ENCODE measurements at places on chromosomes 3 and 15.

DNA sequence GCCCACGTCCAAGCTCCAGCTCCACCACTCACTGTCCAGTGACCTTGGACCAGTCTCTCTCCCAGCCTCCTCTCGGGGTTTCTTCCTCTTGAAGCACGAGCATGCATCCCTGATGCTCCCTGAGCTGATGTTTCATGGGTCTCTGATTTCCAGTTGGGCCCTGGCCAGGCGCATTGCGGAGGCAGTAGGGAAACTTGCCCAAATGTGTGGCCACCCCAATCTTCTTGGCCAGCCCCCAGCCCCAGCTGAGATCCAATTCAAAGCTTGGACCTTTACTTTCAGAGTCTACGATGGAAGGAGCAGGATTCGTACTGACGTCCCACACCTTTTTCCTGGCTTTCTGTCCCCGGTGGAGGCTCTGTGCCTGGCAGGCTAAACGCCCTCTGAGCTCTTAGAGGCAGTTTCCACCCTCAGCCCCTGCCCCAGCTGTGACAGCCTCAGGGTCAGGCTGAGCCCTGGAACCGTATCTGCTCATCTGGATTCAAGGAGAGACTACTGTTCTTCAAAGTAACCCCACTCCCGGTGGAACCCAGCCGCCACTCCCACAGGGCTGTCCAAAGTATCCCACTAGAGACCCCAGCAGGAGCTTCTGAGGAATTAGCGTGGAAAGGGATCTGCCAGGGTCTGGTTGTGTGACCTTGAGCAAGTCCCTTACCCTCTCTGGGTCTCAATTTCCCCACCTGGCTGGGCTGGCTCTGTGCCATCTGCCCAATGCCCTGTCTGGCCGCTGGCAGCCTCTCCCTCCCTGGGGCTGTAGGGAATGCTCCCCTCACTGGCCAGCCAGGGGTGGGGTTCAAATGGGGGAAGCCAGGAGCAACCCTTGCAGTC, 37.4 kb downstream of the CPN2 start:
- peaks cover under 1% of the 10 kb centered on the region for H3K36me3 ChIP-seq
- peaks cover 18% of the 10 kb centered on the region for H3K4me1 ChIP-seq
- no peak overlapping the region for H3K4me3 ChIP-seq
- no peak overlapping the region for H3K27ac ChIP-seq

DNA sequence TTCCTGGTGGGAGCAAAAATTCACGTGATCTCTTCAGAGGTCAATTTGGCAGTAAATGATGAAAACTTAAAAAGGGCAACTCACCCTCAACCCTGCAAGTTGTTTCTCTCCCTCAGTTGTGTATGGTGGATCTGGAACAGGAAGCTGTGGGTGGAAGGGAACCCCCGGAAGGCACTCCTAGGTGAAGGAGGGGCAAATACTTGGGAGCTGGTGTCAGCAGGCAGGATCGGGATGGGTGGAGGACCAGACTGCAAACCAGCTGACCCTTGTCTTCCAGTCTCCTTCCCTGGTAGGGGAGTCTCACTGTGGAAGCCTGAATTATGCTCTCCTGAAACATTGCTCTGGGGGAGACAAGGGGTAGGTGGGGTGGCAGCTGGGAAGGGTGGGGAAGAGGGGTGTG, 33.5 kb downstream of the PRR23E start:
- H3K36me3 ChIP-seq: no peaks in the 10 kb centered on the region
- H3K4me3 ChIP-seq: peak overlapping the region; percentile 86
- H3K27ac ChIP-seq: peak overlapping the region; percentile 65
- no peak for DNase-seq
- H3K4me1 ChIP-seq: peaks cover 4% of the 10 kb centered on the region

DNA sequence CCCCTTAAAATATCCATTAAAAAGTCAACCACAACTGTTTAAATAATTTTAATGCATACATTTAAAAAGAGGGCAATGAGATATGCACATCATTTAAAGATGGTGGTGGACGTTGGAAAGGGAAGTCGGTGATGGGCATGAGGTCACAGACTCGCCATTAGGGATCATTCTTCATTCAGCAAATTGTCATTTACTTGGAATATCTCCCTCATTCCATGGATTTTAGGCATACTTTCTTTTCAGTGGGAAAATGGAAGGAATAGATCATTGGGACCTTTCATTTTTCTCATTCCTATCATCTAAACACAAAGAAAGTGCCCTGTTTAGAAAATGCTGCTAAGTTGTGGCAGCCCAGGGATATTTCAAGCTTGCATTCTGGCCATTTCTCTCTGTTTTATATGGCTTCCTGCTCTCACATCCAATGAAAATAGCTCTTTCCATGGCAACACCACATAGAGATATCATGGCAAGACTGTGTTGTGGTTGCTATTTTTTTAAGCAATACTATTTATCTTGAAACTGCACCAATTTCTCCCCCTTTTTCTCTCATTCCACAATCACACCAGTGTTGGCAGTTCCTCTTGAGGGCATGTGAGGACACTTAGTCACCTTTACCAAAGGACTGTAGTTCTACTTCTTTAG, 40.7 kb upstream of the LMCD1 start:
- H3K4me3 ChIP-seq: no peak overlapping the region
- H3K36me3 ChIP-seq: no peaks in the 10 kb centered on the region
- DNase-seq: no peak
- H3K27me3 ChIP-seq: peaks cover 5% of the 10 kb centered on the region
- no peak overlapping the region for H3K27ac ChIP-seq
- no peaks in the 10 kb centered on the region for H3K4me1 ChIP-seq

DNA sequence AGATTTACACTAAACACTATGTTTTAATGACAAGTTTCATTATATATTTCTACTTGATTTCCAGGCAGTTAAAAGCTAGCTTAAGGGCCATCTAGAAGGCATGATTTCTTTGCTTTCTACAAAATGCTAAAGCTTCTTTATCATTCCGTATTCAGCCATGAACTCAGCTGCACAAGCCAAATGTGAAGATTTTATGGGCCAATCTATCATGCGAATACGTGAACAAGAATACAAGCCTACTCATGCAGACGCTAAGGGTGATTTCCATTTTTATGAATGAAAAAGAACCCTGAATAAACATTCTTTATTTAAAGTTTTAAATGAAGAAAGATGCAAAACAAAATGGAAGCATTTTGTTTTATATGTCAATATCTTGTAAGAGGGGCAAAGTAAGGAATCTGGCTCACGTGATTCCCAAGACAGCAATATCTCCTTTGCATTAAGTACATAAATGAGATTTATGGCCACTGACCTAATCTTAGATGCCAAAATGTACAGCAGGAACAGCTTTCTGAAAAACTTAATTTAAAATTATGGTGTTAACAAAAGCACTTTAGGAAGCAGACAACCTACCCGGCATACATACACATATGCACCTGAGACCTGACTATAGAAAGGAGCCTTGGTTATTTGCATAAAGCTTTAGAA, 215.8 kb downstream of the DPH6 start:
- H3K4me3 ChIP-seq: no peak overlapping the region
- H3K27ac ChIP-seq: no peak overlapping the region
- DNase-seq: no peak
- no peaks in the 10 kb centered on the region for H3K4me1 ChIP-seq

DNA sequence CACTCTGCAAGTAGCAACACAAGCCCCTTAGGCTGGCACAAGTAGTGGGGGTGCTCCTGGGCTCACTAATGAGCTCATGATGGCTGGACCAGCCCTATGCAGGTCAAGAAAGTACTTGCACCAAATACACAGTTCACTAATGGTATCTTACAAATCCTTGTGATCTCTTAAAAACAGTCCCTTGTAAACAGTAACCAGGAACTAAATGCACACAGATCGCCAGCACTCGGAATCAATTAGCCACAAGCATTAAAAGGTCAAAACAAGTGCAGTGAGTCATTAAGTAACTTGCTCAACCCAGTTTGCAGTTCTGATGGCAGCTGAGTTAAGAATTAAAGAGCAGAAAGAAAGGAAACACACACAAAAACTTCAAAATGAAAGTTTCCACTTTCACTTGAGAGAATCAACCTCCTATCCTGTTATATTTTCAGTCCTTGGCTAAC, 43.2 kb downstream of the ARHGEF3 start:
- peaks cover 55% of the 10 kb centered on the region for H3K36me3 ChIP-seq
- peak overlapping the region; percentile 64 for H3K4me3 ChIP-seq
- H3K4me1 ChIP-seq: peaks cover 93% of the 10 kb centered on the region
- DNase-seq: no peak
- H3K27me3 ChIP-seq: no peaks in the 10 kb centered on the region
- H3K27ac ChIP-seq: peak overlapping the region; percentile 58

- DNase-seq: no peak
- no peaks in the 10 kb centered on the region for H3K36me3 ChIP-seq
- H3K27me3 ChIP-seq: peaks cover 76% of the 10 kb centered on the region
- H3K4me3 ChIP-seq: no peak overlapping the region
- H3K4me1 ChIP-seq: peaks cover 5% of the 10 kb centered on the region
Observed at GRCh38 chr15:51093839-51094605, 684 bp downstream of the TNFAIP8L3 start.

- no peaks in the 10 kb centered on the region for H3K4me1 ChIP-seq
- no peak overlapping the region for H3K27ac ChIP-seq
- no peak for DNase-seq
- no peaks in the 10 kb centered on the region for H3K27me3 ChIP-seq
Observed at GRCh38 chr3:144660186-144660585, 688.6 kb downstream of the DIPK2A start.

DNA sequence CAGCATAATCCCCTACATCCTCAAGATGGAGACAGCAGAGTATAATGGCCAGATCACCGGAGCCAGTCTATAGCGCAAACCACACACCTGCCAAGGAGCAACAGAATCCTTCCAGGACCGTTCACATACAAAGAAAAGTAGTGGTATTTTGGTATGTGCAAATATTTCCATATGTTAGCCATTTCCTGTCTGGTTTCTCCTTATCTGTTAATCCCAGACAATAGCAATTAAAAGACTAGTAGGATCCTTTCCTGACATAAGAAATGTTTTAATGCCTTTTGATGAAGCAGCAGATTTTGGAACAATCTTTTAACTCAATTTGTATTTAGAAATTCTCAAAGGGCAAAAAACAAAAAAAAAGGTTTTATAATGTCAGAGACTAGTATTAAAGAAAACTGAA, 22.2 kb downstream of the MRPS25 start:
- H3K4me1 ChIP-seq: peaks cover 8% of the 10 kb centered on the region
- H3K36me3 ChIP-seq: no peaks in the 10 kb centered on the region
- DNase-seq: no peak

DNA sequence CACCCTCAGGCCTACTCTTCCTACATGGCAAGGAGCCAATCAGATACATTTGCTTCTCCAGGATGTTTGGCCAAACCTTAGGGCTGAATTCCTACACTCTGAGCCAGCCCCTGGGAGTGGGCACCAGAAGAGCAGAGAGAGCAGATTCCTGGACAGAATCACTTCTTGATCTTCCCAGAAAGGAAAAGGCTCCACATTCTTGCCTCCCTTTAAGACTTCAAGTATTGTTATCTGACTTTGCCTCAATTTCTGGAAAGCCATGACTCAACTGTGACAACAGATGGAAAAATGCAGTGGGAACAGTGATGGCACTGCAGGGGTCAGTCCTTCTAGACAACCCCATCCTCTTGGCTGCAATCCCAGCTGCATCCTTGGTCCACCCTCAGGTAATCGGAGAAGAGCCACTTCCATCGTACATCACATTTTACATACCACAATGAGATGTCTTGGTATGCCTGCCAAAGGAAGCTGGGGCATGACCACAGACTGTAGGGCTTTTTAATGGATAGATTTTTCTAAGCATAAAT, 21.0 kb downstream of the SLCO2A1 start:
- no peak for DNase-seq
- H3K27ac ChIP-seq: no peak overlapping the region
- H3K4me1 ChIP-seq: no peaks in the 10 kb centered on the region
- no peak overlapping the region for H3K4me3 ChIP-seq
- H3K36me3 ChIP-seq: no peaks in the 10 kb centered on the region

DNA sequence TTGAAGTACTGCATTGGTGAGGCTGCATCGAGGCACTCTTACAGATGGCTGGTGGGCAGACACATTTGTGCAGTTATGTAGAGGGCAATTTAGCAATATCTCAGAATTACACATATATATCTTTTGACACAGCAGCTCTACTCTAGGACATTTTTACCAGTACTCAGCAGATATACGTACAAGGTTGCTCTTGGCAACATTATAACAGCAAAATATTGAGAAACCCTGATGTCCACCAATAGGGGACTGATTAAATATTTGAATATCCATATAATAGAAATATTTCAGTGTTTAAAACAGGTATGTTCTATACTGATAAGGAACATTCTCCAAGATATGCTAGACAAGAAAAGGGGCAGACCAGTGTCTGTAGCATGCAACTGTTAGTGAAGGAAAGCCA, 7.9 kb upstream of the FBXO22 start:
- no peaks in the 10 kb centered on the region for H3K4me1 ChIP-seq
- peaks cover 8% of the 10 kb centered on the region for H3K36me3 ChIP-seq
- no peak overlapping the region for H3K4me3 ChIP-seq
- no peak overlapping the region for H3K27ac ChIP-seq
- no peak for DNase-seq

- H3K4me3 ChIP-seq: no peak overlapping the region
- H3K4me1 ChIP-seq: no peaks in the 10 kb centered on the region
- DNase-seq: no peak
- H3K27ac ChIP-seq: no peak overlapping the region
- H3K27me3 ChIP-seq: peaks cover 15% of the 10 kb centered on the region
Observed at GRCh38 chr3:137097386-137097785, 139.6 kb downstream of the IL20RB start.

DNA sequence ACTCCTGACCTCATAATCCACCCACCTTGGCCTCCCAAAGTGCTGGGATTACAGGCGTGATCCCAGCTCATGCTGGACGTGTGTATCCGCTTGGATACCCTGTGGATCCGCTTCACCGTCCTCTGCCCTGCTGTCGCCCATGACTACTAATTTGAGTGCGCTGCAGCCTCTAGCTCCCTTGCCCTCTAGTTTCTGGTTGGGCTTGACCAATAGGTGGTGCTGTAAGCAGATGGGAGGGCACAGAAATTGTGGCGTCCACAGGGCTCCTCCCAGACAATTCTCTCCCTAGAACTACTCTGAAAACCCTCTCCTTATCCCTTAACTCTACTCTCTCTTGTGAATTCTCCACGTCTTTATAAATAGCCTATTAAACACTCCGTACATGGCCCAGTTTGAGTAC, 36.2 kb downstream of the ZPLD1 start:
- H3K36me3 ChIP-seq: no peaks in the 10 kb centered on the region
- H3K4me3 ChIP-seq: no peak overlapping the region
- no peaks in the 10 kb centered on the region for H3K4me1 ChIP-seq
- no peak overlapping the region for H3K27ac ChIP-seq

DNA sequence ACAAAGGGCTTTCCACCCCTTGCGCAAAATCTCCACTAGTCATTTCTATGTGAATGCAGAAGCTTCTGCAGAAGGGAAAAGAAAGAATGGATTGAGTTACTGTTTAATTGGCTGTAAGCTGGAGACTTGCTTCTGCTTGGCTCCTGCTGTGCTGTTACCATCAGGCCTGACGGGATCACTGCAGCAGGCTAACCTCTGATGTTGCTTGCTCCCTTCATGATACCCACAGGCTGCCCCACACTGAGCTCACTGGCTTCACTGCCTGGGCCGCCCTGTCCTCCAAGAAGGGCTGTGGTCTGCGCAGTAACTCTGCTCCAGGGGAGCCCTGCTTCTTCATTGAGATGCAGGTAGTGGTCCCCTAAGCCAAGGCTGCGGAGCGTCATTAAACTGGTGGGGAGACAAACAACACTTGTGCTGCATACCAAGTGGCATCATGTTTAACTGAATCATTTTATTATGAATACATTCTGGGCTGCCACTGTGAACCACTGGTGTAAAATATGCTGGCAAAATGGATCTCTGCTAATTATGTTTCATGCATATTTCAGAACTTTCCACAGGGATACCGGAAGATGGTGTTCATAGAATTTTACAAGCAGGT, 78.6 kb downstream of the WDR49 start:
- peaks cover 4% of the 10 kb centered on the region for H3K27me3 ChIP-seq
- H3K36me3 ChIP-seq: no peaks in the 10 kb centered on the region
- DNase-seq: no peak
- H3K4me3 ChIP-seq: no peak overlapping the region
- H3K27ac ChIP-seq: no peak overlapping the region

GRCh38 chr3:182568876-182569275, 224.4 kb upstream of the ATP11B start:
- H3K27me3 ChIP-seq: peaks cover 3% of the 10 kb centered on the region
- no peak overlapping the region for H3K4me3 ChIP-seq

All from naive thymus-derived CD8-positive, alpha-beta T cell (primary cell).